ENCODE measurements at places on chromosomes 11 and 22. TPM values are rescaled to one million over a fixed set of nuclear protein-coding genes. Genes with fewer than 3 reads are reported as not detected.

GRCh38 chr11:61026121-61027031 is 54.9 kb downstream of the CD6 start:
- DNase-seq: no peak

- no peak for DNase-seq
Measured at GRCh38 chr11:61639816-61640443, 40.3 kb upstream of the DAGLA start.

- no peak for DNase-seq
Measured at GRCh38 chr22:49674479-49675050, 153.1 kb downstream of the BRD1 start.

- DNase-seq: no peak
Measured at GRCh38 chr11:108891909-108892511, 227.1 kb downstream of the DDX10 start.

DNA sequence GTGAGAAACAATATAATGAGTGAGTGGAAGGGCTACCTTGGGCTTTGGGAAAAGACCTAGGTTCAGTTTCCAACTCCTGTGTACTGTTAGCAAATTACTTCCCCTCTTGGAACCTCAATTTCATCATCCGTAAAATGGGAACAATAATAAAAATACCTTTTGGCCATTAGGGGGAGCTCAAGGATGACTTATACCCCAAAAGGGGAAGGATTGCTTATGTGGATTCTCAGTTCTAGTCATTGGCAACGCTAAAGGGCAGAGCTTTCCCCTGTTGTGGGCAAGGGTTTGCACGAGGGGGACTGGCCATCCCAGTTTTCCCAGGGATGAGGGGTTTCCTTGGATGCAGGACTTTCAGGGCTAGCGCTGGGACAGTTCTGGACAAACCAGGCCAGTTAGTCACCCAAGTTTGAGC is 3.1 kb upstream of the COMMD9 start:
- no peak for DNase-seq

DNA sequence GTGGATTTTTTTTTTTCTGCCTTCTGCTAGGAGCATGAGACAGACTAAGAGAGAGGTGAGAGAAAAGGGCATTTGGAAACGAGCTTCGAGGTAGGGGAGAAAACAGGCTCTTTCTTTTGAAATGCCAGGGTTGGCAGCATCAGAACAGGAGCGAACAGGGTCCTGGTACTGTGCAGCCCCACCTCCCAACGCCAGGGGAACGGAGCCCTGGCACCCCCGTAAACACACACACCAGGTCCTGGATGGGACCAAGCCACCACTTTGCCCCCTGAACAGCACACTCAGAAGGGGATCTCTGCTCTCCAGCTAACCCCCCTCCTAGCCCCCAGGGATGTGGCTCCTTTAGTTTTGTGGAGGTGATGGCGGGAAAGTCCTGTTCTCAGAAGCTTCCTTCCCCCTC is 127.1 kb downstream of the CTTN start:
- DNase-seq: no peak

GRCh38 chr22:30190574-30190973 is 56.0 kb downstream of the LIF start:
- DNase-seq: no peak

- DNase-seq: no peak
Measured at GRCh38 chr11:33362051-33362910, 105.1 kb downstream of the HIPK3 start.

DNA sequence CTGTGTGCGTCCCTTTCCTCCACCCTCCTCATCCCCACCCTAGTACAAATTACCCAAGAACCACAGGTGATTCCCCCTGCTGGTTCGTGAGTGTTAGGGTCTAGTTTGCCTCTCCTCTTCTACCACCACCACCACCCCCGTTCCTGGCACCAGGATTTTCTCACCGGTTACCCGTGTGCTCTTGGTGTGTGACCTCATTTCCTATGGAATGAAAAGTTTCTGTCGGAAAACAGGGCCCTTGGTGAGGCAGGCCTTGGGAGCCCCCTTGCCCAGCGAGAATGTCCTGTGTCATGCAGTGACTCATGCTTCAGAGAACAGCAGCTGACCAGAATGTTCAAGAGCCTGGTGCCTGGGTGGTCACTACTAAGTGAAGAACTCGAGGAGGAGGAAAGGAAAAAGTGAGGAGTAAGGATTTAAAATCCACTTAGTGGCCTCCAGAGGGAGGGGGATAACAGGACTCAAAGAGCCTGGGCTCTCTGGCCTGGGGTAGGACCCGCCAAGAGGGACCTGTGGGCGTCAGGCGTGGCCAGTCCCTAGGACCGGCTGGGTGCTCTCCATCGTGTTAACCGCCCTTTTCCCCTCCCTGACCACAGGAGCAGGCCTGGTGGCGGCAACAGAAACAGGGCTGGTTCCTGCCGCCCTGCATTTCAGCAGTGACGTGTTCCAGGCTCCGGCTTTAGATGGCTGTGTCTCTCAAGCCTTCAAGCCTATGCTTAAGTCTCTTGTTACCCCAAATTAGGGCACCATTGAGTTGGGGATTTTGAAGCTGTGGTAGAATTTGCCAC is 30.2 kb downstream of the C22orf31 start:
- no peak for DNase-seq

- no peak for DNase-seq
Measured at GRCh38 chr11:68724293-68724692, 27.0 kb downstream of the TESMIN start.

DNA sequence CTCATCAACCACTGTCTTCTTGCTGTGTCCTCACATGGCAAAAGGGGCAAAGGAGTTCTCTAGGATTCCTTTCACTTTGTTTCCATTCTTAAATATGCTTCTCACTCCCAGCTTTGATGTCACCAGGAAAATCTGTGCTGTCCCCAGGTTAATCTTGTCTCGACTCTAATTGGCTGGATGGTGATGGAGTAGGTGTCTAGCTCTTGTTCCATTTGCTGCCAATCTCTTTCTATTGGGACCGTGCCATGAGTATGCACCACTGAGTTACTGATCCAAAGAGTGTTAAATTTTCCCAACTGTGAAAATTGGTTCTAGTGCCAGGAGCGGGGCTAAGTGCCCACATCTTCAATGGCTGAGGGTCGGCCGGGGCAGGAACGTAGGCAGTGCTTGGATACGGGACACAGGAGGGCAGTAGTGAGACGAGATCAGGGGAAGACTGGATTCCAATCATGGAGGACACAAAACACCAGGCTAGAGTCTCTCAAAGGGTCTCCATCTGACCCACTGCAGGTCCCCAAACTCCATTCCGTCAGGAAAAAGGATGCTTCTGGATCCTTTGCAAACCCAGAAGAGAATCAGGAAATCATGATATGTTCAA is 47.7 kb upstream of the CSNK2A3 start:
- DNase-seq: no peak

DNA sequence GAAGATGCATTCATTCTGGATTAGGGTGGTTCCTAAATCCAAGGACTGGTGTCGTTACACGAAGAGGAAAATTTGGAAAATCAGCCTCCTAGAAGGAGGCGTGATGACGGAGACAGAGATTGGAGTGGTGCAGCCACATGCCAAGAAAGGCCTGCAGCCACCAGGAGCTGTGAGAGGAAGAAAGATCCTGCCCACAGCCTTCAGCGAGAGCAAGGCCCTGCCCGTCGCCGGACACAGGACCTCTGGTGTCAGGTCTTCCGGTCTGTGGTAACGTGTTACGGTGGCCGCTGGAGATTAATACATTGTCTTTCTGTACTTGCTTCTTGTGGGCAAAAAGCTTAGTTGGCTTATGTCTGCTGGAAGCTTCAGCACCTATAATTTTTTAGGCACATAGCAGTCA is 1045.8 kb downstream of the BRD1 start:
- DNase-seq: no peak

- DNase-seq: no peak
Measured at GRCh38 chr11:60530454-60531100, 15.4 kb downstream of the MS4A13 start.

- no peak for DNase-seq
Measured at GRCh38 chr22:41908411-41909309, 6.2 kb downstream of the SHISA8 start.

GRCh38 chr22:22421392-22421791 is 87.2 kb downstream of the ZNF280B start:
- no peak for DNase-seq

GRCh38 chr11:131823772-131824171 is 453.4 kb downstream of the NTM start:
- no peak for DNase-seq

DNA sequence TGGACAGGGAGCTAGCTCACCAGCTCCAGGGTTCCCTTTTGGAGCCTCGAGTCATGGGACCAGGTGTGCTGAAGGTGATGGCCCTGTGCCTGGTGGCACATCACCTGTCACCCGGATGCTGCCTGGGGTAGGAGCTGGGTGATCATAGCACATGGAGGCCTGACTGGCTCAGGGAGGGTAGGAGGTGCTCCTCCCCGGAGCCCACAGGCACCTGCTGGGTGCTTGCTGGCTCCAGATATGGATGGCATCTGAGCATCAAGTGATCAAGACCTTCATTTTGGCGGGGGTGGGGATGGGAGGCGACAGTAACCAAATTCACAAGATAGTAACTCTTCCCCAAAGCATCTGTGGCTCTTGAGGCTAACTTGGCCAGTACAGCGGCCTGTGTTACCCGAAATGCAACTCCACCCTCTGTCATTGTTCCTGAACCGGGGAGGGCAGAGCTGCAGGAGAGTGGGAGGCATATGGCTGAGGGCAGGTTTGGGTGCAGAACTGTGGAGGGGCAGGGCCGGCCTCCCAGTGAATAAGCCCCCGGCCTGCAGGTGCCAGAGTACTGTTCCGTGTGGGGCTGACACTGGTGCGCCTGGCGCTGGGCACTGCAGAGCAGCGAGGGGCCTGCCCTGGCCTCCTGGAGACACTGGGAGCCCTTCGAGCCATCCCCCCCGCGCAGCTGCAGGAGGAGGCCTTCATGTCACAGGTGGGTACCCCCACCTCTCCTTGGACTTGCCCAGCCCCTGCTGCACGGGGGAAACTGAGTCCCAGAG is 4.7 kb downstream of the TBC1D10C start:
- no peak for DNase-seq

- no peak for DNase-seq
Measured at GRCh38 chr11:1235901-1236315, 13.0 kb downstream of the MUC5B start.

DNA sequence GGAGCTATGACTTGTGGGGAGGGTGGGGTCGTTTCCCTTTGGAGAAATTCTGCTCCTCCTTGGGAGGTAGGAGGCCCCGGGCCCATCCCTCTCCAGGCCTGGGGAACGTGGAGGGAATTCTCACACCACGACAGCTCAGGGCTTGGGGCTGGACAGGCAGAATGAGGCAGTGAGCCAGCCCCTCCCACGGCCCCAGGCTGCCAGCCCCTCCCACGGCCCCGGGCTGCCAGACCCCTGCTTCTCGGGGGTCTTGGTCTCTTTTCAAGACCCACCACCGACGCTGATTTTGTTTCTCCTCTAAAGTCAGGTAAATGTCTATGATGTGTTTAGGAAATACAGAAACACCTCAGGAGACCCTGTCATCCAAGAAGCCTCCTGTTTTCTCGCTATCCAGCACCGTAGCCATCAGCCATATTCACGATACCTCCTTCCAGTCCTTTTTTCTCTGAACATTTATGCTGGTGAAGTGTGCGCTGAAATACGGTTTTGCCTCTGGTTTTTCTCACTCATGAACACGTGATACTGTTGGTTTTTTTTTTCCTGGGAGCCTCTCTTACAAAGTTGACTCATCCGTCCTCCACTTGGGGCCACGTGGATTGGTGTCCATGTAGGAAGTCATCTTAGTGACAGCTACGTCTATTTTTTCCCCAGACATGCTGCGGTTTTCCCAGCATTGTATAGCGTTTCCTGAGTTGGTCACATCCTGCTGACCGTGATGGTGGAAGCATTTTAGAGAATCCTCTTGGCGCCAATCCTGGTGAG is 1219.6 kb downstream of the BRD1 start:
- DNase-seq: peak; percentile 71

- DNase-seq: no peak
Measured at GRCh38 chr11:128733440-128734102, 39.7 kb downstream of the FLI1 start.

GRCh38 chr22:38737302-38738060 is 18.3 kb downstream of the SUN2 start:
- DNase-seq: no peak

GRCh38 chr22:20145206-20145831 is 5.5 kb downstream of the CCDC188 start:
- no peak for DNase-seq

- no peak for DNase-seq
Measured at GRCh38 chr22:42074846-42075676, 1.0 kb downstream of the PHETA2 start.

DNA sequence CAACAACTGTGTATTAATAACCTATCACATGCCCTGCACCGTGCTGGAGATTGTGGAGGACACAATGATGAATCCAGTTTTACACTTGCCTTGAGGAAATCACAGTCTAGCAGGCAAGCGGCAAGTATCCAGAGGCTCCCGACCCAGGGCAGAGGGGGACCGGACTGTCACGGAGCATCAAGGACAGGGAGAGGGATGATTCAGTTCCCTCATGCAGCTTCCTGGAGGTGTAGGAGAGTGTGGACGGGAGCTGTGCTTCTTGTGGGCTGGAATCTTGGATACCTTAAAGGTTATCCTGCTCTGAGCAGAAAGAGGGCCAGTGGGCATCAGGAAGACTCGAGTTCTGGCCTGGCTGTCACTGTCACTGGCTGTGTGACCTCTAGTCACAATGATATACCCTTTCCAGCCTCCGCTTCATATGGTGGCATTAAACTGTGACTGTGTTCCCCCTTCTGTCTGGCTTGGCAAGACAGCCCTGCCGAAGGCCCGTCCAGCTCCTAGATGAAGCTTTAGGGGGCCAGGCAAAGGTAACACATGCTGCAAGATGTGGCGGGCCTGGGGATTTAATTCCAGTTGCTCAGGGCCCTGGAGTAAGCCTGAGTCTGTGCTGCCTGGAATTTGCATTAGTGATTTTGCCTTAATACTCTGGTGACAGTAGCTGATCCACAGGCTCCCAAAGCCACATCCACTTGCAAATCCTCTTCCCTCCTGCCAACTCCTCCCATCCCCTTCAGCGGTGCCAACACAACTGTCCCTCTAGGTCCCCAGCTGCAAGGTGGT is 162.8 kb downstream of the DSCAML1 start:
- DNase-seq: no peak

GRCh38 chr22:31096657-31097279 is 10.6 kb downstream of the SELENOM start:
- DNase-seq: no peak

GRCh38 chr11:63868399-63869064 is 29.6 kb downstream of the MARK2 start:
- no peak for DNase-seq

The FAR1 gene
- 66.5 TPM for total RNA-seq

The SVIP gene
- 44.2 TPM for total RNA-seq

The NCAM1 gene
- total RNA-seq: 564 TPM

The THY1 gene
- total RNA-seq: 583 TPM

The HTR3A gene
- 0.85 TPM for total RNA-seq

The OR51B5 gene
- total RNA-seq: 0.57 TPM

The SAA2 gene
- not detected for total RNA-seq

The DSCAML1 gene
- 21.2 TPM for total RNA-seq

The MN1 gene
- total RNA-seq: 6.7 TPM
